ENCODE measurements at places on chromosomes 16 and 17.
A peak's percentile ranks its signal among the peaks of the same experiment; 100 is the strongest.

- no peak for DNase-seq
Observed at GRCh38 chr17:67994817-67995569, 1.3 kb downstream of the C17orf58 start.

GRCh38 chr17:5758651-5759050 lies 174.3 kb upstream of the NLRP1 start:
- no peak for DNase-seq

DNA sequence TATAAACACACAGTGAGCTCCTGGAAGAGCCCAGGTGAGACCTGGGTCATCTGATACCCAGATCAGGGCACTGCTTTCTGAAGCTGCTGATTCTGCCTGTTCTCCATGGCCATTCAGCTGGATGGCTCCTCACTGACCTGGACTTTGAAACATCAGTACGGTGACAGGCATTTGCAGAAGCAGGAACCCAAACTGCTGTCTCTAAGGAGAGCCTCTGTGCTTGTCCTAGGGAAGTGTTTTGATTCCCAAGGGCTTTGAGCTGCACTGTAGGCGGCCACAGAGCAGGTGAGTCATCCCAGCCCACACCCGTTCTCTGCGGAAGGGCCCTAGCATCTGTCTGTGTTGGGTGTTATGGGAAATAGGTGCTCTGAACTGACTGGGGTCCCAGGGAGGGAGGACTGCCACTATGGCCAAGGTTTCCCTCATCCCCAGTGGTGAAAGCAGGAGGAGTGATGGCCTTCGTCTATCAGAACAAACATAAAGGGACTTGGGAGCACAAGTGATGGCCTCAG lies 60.7 kb upstream of the ADCY9 start:
- DNase-seq, result no peak

- no peak for DNase-seq
Observed at GRCh38 chr17:27323538-27324215, 29.8 kb downstream of the WSB1 start.

GRCh38 chr16:67563708-67564468 lies 1.6 kb downstream of the CTCF start:
- DNase-seq, result peak; percentile 39

DNA sequence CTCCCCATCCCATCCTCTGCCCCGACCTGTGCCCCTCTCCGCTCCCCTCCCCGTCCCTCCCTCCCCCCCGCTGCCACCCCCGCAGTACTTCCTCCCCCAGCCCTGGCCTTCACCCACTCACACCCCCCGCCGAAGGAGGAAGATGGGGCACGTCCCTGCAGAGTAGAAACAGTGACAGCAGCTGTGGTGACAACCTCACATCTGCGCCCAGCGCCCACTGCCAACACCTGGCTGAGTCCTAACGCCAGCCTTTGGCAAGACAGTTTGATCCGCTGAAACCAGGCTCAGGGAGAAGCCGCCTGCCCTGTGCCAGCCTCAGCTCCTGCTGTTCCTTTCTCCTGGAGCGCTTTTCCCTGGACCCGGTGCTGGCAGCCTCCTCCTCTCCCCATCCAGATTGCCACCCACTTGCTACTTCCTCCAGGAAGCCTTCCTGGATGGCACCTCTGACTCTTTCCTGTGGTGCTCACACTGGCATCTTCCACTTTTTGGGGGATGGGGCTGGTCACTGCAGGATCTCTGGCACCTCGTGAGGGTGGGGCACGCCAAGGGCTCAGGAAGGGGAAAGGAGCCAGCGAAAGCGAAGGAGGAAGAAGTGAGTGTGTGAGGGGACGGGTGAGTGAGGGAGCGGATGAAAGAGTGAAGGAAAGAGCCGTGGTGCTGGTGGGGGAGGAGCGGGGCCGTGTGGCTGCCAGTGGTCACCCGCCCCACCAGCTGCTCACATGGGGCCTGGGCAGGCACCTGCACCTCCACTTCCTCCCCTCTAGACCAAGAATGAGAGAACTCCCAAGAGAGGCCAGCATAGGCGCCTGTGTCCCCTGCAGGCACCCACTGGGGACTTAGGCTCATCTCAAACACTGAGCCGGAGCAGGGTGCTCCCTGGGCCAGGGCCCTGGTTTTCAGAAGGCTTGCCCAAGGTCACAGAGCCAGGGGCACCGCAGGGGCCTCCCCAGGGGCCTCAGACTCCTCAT lies 27.0 kb downstream of the ZFPM1 start:
- peak; percentile 34 for DNase-seq

DNA sequence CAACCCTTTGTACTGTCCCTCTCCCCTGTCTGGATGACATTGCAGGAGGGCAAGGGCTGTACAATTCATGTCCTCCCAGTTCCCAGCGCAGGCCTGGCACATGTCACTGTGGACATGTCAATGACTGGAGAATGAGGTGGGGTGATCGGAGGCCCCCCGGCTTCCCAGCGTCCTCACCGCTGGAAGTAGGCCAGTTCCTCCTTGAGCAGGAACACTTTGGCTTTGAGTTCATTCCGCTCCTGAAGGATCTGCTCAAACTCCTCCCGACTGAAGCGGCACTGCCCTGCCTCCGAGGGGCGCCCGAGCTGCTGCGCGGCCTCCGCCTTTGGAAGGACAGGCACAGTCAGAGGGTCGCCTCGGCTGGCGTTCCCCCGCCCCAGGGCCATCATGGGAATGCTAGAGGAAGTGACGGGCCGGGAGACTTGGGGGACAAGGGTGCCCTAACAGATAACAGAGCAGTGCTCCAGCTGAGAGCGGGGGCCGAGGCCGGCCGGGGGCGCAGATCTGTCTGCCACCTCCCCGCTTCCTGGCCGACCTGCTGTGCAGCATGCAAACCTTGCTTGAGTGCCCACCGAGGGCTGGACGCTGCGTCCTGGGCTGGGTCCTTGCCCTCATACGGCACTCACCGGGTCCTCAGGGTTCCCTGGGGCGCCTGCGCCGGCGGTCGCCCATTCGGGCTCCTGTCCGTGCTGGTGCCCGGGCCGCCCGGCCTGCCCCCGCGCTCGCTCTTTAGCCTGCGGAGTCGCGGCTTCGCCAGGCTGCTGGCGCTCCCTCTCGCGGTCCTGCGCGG lies 1.3 kb downstream of the RILP start:
- no peak for DNase-seq

DNA sequence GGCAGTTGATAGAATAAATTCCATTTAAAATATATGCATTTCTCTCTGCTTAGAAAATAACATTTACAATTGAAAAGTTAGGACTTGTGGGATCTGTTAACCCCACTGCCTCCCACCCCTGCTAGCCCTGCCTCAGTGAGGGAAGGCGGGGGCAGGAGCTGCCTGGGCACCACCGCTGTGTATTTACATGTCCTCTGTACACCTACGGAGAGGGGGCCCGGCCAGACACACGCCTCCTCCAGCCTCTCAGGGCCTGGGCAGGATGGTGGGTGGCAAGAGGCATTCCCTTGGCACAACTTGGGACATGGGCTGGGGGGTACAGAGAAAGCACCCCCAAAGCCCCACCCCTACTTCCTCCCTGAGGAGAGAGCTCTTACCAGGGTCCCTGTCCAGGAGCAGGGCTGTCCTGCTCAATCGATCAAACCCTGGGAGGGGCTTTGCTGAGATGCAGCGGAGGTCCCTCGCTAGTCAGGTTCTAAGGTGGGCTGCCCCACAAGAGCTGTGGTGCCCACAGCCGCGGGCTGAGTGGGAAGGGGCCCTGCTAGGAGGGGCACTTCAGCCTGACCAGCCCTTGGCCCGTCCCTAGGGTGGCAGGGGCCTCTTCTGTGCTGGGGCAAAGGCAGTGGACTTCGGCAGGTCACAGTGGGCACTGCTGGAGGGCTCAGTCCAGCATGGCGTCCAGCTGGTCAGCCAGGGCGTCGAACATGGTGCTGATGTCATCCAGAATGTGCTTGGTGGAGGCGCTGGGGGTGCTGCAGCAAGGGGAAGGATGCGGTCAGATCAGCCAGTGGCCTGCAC lies 14.7 kb downstream of the CASKIN2 start:
- no peak for DNase-seq

GRCh38 chr16:75546293-75546692 lies 9.8 kb downstream of the TMEM231 start:
- DNase-seq, result no peak

GRCh38 chr16:74051-74746 lies 1.8 kb upstream of the RHBDF1 start:
- DNase-seq, result no peak

- DNase-seq, result peak; percentile 70
Observed at GRCh38 chr17:7549401-7550055, 670 bp downstream of the TNFSF12 start.

DNA sequence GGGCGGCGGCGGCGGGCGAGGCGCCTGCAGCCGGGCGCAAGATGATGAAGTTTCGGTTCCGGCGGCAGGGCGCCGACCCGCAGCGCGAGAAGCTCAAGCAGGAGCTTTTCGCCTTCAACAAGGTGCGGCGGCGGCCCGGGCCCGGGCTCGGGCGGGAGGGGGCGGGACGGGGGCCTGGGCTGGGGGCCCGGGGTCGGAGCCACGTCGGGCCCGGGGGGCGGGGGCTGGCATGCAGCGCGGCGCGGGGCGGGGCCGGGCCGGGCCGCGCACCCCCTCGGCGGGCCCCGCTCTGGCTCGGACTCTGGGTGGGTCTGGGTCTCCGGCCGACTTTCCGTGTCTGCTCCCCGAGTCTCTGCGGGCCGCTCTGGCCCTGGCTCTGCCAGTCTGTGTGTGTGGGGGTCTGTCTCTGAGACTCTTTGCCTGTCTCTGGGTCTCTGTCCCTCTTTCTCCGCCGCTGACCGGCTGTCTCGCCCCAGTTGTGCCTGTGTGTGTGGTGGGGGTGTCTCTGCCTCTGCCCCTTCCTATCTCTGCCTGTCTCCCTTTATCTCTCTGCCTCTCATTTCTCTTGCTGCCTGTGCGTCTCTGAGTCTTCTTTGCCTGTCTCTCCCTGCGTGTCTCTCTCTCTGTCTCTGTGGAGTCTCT lies 328 bp downstream of the LLGL1 start:
- DNase-seq, result no peak

DNA sequence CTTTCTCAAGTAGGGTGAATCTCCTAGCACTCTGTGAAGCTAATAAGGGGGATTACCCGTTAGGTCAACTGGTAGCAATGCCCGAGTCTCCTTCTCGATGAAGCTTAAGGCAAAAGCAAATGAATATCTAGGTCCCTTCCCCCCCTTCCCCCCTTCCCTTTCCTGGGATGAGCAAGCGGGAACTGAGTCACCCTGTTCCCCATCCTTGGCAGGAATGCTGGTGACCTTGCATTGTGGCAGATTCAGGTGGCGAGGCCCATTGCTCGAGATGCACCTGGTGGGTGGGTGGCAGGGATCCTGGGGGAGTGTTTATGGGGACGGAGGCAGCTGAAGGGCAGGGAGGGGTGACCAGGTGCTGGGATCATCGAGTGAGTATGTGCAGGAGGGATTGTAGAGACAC lies 7.1 kb downstream of the NXPH3 start:
- no peak for DNase-seq

DNA sequence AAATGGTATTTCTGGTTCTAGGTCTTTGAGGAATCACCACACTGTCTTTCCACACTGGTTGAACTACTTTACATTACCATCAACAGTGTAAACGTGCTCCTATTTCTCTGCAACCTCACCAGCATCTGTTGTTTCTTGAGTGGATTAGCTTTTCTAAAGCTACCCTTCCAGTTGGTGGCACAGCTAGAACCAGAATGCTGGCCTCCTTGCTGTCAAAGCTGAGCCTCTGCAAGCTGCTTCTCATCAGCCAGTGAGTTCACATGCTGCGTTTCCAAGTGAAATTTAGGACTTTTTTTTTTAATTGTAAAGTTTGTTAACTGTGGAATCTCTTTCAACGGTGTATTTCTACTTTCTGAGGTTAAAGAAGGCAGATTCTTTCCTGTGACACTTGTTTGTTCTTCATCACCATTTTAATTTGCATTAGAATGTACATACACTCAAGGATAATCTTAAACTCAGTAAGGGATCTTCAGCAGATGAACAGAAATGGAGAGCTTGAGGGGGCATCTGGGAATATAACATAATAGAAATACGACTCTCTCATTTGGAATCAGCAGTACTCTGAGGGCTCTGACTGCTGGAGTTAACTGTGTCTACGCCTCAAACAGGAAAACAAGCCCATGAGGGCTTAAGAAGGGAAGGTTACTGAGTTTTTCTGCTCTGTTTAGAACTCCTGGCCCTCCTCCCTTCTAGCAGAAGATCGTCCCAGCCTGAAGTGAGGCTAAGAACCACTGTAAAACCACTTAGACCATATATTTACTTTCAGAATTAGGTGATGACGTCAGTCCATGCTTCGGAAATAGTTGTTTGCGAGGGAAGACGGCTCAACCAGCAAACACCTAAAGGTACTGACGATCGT lies 148.4 kb upstream of the FAM20A start:
- no peak for DNase-seq

DNA sequence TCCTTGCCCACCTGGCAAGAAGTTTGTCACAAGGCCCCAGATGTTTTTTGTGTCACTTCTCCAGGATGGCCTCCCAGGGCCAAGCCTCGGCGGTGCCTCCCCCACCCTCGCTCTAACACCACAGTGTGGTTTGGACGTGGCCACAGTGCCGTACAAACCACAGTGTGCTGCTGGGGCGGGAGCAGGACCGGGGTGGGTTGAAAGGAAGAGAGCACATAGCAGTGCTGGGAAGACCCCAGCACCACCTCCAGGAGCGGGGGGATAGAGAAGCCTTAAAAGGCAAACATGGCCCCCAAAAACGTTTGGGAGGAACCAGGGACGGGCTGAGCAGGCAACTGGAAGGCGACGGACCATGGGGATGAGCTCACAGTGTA lies 5.0 kb upstream of the BCL6B start:
- DNase-seq, result no peak

GRCh38 chr16:7745276-7745675 lies 412.6 kb downstream of the RBFOX1 start:
- DNase-seq, result no peak

DNA sequence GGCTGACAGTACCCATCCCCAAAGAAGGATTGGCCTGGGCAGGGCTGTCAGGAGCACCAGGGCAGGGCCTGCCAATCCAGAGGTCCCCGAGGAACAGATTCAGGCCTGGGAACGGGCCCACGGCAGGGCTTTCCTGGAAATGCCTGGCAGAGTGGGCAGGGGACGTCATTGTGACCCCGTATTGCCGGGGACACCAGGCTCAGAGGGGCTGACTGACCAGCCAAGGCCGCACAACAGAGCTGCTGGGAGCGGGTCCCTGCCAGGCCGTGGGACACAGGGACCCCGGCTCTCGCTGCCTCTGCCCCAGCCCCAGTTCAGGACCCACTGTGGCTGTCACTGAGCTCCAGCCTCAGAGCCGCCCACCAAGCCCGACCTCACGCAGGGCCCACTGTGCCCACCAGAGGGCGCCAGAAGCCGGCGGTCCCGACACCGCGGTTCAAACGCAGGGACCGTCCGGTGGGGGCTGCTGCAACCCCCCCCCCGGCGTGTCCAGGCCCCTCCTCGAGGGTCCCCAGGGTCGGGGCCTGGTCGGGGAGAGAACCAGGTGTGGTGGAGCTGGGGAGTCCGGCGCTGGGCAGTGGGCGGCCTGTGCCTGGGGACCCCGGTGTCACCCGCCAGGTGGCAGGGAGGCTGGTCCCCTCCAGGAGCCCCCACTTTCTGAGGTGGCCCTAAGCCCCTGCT lies 15.2 kb upstream of the SSTR5 start:
- DNase-seq, result peak; percentile 55

Data from CD4-positive, alpha-beta T cell treated with Interleukin-2 at 100 ng/mL for 4 hours (primary cell).